ENCODE measurements at places on chromosomes 2 and 18.

GRCh38 chr2:165198181-165198580 is 5.7 kb downstream of the SCN3A start:
- no peak for DNase-seq

GRCh38 chr2:224194161-224194560 is 155.1 kb upstream of the SERPINE2 start:
- no peak for DNase-seq

DNA sequence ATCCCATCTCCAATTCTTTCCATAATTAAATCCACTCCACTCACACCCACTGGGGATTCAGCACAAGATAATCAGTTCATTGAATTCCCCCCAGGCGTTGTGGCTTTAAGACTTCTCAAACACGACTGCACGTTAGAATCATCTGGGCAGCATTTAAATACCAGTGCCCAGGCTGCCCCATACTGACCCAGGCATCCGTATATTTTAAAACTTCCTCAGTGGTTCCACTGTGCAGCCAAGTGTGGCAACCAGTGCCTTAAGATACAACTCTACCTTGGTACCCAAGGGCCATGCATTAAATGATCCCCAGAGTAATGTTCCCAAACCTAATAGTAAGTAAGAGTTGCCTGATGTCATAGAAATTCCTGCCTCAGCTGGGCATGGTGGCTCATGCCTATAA is 54.3 kb upstream of the BZW1 start:
- DNase-seq, result no peak

GRCh38 chr2:235984552-235984951 is 183.6 kb downstream of the GBX2 start:
- no peak for DNase-seq

DNA sequence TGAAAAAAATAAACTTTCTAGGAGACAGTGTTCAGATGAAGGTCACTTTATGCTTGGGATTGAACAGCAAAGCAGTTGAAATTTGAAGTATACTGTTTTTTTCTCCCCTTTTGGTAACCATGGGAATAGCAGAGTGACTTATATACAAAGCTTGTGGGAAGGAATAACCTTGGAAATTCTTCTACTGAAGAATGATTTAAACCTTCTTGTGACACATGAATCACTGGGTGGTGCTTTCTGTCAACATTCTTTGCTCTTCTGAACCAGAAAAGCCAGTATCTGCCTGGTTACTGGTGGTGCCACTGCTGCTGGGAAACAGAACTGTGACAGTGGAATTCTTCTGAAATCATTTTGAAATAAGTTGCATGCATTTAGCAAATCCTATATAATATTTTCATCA is 39.4 kb upstream of the RND3 start:
- DNase-seq, result peak; percentile 90

DNA sequence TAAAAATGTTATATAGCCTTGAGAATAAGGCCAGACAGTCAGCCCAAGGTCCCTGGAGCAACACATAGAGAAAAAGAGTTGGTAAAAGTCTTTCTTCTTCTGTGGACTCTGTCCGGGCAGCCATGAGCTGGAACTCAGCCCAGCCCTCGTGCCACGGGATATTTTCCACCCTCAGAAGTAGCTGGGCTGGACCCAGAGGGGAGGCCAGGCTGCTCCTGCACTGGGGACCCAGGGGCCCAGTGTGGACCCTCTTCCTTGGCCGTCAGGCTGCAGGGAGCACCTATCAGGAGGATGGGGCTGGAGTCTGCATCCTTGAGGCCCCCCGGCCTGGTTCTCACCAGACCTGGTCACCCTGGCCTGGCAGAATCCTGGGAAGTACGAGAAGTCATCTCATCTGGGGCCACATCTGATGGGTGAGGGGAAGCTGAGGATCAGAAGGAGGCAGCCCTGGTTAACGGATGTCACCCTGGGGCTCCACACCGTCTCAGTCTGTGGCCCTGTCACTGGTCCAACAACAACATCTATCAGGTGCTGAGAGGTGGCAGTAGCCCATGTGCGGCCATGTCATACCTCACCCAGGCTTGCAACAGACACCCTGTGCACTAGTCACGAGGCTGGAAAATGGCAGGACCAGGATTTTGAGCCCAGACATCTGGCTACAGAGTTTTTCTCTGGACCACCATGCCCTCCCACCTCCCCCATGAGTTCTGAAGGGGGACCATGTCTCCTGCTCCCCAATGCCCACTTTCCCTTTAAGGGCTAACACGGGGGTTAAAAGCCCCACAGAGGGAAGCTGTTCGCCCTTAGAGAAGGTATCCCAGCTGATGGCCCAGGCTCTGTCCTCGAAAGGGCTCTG is 33.0 kb downstream of the SDC1 start:
- DNase-seq, result no peak

DNA sequence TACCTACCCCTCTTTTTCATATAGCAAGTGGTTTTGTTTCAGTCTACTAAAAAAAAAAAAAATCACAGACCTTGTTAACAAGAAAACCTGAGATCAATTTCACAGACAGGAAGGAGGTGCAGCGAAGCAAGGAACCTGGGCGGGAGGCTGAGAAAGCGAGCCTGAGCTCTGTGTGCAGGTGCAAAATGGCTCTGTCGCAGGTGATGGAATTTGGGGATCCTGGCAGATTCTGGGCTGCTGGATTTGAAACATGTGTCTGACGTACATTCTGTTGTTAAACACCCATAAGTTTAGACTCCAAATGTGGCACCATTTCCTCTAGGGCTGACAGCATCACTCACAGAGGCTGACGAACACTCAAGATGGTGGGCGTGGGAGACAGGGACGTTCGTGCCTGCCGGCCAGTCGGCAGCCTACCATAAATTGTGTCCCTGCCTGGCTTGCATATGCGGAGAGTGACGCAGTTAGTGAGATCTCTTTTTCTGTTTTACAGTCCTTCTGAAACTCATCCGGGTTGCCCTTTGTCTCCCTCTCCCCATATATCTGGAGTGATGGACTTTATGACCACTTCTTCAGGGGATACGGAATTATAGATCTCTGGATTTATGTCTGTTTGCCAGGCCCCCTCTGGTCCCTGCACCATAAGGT is 8.8 kb upstream of the DDX1 start:
- DNase-seq, result no peak

GRCh38 chr2:128765811-128766210 is 447.1 kb upstream of the HS6ST1 start:
- no peak for DNase-seq

GRCh38 chr18:32899819-32900218 is 127.0 kb upstream of the KLHL14 start:
- no peak for DNase-seq

GRCh38 chr2:129459200-129459876 is 520.1 kb upstream of the RAB6C start:
- no peak for DNase-seq

- DNase-seq, result peak; percentile 37
Measured at GRCh38 chr2:152534460-152535135, 182.7 kb downstream of the PRPF40A start.

GRCh38 chr2:162085090-162085891 is 11.3 kb upstream of the DPP4 start:
- peak; percentile 97 for DNase-seq

GRCh38 chr2:109457794-109458193 is 156.0 kb downstream of the SEPTIN10 start:
- no peak for DNase-seq

GRCh38 chr2:225494100-225494459 is 94.6 kb downstream of the NYAP2 start:
- peak; percentile 81 for DNase-seq

DNA sequence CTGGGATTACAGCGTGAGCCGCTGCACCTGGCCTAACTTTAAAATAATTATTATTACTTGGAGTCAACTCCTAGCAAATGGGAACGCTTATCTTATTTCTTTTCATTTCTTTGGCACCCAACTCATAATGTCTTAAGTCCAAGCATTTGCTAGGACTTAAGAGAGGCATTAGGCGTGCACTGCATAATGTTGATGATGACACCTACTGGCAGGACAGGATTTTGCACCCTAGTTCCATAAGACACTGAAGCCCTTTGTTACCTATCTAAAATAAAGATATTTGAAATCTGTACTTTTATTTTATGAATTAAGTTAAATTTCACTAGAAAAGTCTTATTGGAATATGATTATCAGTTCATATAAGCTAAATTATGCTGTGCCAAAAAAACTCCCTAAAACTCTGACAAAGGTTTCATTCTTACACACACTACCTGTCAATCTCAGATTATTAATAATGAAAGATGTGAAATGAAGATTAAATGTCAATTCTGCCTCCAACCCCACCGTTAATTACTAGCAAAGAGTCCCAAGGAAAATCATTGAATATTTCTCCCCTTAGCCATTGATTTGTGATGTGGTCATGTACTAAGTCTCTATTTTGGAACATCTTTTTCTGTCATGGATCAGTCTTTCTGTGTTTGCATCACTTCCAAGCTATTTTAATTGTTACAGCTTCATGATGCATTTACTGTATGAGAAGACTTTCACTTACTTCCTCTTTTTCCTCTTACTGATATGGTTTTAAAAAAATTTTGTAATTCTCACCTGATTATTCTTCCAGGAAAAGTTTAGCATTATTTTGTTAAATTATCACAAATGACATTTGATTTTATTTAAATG is 12.7 kb upstream of the CDH2 start:
- DNase-seq, result peak; percentile 89

DNA sequence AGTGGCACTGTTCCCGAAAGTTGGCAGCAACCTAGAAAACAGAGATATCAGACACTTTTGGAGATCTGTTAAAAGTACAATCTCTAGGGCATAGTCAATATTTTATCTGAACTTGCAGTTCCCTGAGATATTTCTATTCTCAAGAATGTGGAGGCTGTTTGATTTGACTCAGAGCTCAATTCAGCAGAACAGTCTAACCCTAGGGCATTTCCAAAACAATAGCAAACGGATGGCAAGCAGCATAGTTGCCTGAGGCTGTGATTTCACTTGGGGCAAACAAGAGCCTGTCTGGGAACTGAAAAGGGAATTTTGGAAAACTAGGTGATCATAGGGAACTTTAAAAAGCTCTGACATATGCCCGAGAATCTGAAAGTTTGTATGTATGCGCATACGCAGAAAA is 772.8 kb upstream of the LRRTM1 start:
- DNase-seq, result no peak

DNA sequence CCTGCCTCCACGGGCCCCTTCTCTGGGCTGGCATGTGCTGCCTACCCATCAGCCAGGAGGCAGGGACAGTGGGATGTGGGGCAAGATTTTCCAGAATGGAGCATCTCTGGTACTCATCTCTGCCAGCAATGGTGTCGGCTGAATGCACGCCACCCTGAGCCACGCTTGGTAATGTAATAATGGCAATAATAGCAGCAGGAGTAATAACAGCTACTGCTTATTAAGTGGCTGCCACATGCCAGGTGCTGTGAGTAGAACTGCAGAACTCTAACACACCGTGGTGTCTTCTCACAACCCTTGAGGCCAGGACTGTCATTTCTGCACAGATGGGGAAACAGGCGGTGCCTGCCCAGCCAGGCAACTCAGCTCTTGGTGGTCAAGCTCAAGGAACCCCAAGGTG is 113.6 kb downstream of the CELF4 start:
- no peak for DNase-seq

DNA sequence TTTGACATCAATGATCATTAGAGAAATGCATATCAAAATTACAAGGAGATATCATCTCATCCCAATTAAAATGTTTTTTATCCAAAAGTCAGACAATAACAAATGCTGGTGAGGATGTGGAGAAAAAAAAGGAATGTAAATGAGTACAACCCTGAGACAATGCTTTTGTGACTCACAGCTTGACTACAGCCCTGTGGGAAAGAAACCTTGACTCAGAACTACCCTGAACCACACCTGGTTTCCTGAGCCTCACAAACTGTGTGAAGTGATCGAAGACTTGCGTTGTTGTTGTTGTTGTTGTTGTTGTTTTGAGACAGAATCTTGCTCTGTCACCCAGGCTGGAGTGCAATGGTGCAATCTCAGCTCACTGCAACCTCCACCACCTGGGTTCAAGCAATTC is 266.6 kb upstream of the MYT1L start:
- no peak for DNase-seq

DNA sequence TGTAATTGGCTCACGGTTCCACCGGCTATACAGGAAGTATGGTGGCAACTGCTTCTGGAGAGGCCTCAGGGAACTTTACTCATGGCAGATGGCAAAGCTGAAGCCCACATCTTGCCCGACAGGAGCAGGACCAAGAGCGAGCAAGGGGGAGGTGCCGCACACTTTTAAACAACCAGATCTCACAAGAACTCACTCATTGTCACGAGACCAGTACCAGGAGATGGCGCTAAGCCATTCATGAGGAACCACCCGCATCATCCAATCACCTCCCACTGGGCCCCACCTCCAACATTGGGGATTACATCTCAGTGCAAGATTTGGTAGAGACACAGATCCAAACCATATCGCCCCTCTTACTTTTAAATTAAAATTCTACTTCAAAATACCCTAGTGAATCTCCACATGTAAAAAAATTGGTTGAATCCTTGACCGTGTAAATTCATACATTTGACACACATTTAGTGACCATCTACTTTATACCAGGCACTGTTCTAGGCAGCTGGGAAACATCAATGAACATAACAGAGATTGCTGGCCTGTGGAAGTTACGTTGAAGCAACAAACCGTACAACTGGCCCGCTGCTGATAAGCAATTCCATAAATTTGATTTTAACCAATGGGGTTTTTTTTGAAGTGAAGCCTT is 87.6 kb downstream of the ALPK2 start:
- peak; percentile 32 for DNase-seq

GRCh38 chr2:143513081-143513480 is 383.9 kb downstream of the ARHGAP15 start:
- peak; percentile 56 for DNase-seq

All from fibroblast of lung (primary cell).